SJSA1 (cell line): ENCODE measurements at places on chromosomes 7 and 10. TPM values are rescaled to one million over a fixed set of nuclear protein-coding genes. Genes with fewer than 3 reads are reported as not detected.

TSPAN33 gene
- total RNA-seq: 0.19 and 0.82 TPM in 2 replicates

RGR gene
- not detected in 2 replicates for total RNA-seq

WIPF3 gene
- not detected in 2 replicates for total RNA-seq

RNF32 gene
- total RNA-seq: 0.18 TPM in 1 of 2 replicates, not detected in the other

SEPTIN7 gene
- 420 and 460 TPM in 2 replicates for total RNA-seq

ANXA7 gene
- total RNA-seq: 172 and 193 TPM in 2 replicates

NXPH1 gene
- total RNA-seq: not detected in 2 replicates

IDI2 gene
- not detected in 2 replicates for total RNA-seq

ATRNL1 gene
- total RNA-seq: 32.1 and 36.2 TPM in 2 replicates

HTR5A gene
- not detected in 2 replicates for total RNA-seq
